Midbrain (tissue), 1 donor: ENCODE measurements at places on chromosomes 11 and 22.

- DNase-seq, result no peak
Observed at GRCh38 chr11:95512682-95513081, 276.9 kb downstream of the FAM76B start.

DNA sequence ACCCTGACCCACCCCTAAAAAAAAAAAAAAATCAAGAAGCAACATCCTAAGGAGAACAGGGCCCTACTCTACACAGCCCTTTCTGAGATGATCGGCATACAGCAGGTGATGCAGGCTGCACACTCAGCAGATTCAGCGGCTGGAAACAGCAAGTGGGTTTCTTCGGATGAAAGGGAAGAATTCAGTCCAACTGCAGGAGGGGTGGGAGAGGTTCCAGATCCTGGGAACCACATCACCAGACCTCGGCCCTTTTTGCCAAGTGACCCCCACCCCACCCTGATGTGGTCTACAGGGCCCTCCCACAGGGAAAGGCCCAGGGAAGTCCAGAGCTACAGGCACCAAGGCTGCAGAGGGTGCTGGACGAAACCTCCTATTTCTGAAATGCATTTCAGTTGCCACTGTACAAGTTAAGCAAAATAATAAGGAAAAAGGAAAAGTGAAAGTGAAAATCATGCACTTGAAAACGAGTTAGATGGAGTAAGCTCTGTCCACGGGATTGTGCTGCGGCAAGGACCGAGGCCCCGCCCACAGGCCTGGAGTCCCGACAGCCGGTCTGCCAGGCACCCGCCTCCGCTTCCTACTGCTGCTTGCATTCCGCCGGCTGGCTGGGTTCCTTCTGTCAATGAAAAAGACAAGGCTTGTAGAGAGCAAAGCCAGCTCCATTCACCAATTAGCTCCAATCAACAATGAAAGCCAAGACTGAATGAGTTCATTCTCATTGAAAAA, 16.0 kb upstream of the PHLDA2 start:
- DNase-seq, result peak; percentile 88

GRCh38 chr11:34683396-34683795, 62.5 kb downstream of the EHF start:
- no peak for DNase-seq

GRCh38 chr11:121420398-121420797, 31.7 kb upstream of the SORL1 start:
- no peak for DNase-seq

DNA sequence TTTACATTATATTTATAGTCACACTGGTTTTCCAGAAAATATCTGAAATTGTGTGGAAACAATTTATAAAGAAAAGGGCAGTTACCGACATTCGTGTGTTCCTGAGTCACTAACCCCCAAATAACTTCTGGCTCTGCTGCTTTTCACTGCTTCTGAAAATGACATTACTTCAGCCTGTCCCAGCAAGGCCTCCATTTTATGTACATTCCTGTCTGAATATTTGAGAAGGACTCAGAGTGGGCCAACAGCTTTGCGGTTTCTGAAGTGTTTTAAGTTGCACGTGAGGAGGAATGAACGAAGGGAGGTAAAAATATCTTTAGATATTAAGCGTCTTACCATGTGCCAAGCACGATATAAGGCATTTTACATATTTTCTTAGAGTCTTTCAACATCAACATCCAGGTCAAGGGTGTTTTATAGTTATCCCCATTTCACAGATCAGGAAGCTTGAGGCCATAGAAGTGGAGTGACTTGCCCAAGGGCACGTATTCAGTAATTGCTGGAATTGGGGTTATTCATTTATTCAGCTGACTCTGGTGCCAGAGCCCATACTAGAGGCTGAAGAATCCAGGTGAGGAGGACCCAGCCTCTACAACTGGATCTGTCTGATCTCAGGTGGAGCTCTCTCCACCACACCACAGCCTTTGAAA, 30.8 kb upstream of the WNT11 start:
- DNase-seq, result no peak

- DNase-seq, result peak; percentile 28
Observed at GRCh38 chr11:60887556-60887955, 18.8 kb downstream of the PRPF19 start.

DNA sequence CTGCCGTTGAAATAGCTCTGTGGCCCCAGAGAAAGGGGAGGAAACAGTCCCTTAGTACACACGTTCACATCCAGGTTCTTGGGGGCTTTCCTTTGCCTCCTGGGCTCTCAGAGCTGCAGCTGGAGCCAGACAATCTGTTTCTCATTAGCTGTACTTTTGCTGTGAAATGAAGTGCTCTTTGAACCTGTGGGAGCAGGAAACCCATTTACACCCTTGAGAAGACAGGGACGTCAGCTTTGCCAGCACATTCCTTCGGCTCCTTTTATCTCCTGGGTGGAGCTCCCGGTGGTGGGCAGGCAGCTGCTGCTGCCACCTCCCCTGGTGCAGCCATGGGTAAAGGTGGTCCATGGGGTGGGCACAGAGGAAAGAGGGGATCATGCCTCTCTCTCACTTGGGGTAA, 80.6 kb upstream of the TIMP3 start:
- DNase-seq, result no peak

DNA sequence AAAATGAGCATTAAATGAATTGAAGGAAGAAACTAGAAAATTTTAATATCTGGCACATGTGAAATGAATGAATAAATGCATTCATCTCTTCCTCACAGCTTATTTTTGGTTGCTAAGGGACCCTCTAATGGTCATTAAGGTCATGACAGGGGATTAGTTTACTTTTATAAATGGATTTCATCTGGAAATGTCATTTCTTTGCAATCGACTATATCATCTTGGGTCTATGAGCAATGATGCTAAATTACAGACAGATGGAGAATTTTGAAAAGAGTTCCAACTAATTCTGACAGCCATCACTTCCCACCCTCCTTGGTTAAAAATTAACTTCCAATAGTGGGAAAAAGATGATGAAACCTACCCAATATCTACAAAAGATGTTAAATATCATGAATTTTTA, 98.0 kb downstream of the KIF18A start:
- no peak for DNase-seq

DNA sequence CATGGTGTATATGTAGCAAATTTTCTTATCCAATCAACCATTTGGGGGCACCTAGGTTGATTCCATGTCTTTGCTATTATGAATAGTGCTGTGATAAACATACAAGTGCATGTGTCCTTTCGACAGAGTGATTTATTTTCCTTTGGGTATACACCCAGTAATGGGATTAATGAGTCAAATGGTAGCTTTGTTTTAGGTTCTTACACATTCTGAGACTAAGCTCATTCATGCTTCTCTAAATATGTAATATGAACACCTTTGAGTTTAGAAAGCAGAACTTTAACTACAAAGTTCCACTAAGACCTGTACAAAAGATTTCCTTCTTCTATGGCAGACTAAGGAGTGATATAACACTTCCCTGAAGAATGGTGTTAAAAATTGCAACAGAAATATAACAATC, 627.0 kb downstream of the KCNA4 start:
- no peak for DNase-seq

DNA sequence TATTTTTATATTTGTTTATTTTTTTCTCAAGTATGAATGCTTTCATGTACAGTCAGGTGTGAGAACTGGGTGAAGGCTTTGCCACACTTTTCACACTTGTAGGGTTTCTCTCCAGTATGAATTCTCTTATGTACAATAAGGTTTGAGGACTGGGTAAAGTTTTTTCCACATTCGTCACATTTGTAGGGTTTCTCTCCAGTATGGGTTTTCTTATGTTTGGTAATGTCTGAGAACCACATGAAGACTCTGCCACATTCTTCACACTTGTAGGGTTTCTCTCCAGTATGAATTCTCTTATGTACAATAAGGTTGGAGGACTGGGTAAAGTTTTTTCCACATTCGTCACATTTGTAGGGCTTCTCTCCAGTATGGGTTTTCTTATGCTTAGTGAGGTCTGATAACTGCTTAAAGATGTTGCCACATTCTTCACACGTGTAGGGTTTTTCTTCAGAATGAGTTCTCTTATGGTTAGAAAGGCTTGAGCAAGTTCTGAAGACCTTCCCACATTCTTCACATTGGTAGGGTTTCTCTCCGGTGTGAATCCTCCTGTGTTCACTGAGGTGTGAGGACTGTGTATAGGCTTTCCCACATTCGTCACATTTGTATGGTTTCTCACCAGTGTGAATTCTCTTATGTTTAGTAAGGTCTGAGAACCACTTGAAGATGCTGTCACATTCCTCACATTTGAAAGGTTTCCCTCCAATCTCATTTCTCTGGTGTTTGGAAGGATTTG, 19.7 kb downstream of the ZNF195 start:
- no peak for DNase-seq

DNA sequence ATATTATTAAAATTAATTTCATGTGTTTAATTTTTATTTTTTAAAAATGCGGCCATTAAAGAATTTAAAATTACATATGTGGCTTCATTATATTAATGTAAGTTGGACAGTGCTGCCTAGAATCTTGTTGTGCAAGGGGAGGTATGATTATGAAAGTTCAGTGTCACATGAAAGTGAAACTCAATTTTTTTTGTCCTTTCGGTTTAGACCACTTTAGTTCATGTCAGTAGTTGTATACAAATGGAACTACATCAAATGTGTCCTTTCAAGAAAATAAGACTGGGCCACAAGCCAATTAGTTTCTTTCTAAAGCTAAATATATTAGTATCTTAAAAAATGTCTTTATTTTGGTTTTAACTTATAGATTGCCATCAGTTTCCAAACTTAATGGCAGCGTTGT, 35.7 kb downstream of the TBCEL start:
- DNase-seq, result no peak
